ENCODE measurements at places on chromosomes 13 and 19.
A peak's percentile ranks its signal among the peaks of the same experiment; 100 is the strongest.

DNA sequence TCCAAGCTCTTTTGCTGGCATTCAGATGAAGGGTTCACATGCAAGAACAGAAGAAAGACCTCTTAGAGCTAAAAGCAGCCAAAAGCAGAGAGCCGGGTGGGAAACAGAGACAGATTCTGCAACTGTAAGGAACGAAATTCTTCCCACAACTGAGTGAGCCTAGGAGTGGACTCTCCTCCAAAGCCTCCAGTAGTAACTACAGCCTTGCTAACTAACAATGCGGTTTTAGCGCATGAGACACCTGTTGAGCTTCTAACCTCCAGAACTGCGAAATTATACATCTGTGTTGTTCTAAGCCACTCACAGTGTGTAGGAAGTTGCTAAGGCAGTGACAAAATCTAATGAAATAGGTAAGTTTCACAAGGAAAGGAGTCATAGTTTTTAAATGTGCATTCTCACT is 98.1 kb upstream of the SLITRK1 start:
- DNase-seq = no peak

DNA sequence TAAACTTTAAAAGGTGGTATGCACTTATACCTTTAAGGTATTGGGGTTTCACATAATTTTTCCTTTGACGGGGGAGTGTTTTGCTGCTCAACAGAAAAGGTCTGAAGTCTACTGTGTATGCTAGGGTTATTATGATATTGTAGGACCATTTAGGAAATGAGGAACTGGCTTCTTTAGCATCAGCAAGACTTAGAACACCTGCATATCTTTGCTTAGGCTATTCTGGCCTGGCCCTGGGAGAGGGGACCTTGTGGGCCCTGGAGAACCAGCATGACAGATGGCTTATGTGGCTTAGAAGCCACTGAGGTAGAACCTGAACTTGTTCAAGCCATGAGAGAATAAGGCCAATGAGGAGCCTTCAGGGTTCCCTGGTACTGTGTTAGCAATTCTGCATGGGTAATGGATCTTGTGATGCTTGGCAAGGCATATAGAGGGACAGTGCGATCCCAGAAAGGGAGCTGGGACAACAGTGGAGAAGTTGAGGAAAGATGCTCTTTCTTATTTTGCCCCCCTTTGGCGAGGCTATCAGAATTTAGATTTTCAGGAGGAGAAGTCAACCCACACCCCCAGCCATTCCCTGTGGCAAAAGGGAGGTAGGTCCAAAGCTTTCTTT is 4.3 kb downstream of the RGCC start:
- DNase-seq = no peak

GRCh38 chr13:49254007-49254406 is 6.3 kb downstream of the CDADC1 start:
- no peak for DNase-seq

DNA sequence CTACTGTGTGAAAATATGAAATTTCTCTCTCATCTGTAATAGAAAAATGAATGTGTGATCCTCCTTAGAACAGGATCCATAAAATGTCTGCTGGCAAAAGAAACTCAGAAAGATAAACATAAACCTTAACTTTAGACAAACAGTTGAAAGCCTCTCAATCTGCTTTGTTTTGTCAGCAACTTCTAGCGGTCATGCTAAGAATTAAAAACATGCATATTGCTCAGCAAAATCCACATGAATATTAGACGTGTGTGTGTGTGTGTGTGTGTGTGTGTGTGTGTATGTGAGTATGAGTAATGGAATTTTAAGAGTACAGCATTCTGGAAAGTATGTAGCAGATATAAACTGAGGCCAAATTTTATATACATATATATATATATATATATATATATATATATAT is 1779.2 kb upstream of the MIR17HG start:
- DNase-seq = no peak

DNA sequence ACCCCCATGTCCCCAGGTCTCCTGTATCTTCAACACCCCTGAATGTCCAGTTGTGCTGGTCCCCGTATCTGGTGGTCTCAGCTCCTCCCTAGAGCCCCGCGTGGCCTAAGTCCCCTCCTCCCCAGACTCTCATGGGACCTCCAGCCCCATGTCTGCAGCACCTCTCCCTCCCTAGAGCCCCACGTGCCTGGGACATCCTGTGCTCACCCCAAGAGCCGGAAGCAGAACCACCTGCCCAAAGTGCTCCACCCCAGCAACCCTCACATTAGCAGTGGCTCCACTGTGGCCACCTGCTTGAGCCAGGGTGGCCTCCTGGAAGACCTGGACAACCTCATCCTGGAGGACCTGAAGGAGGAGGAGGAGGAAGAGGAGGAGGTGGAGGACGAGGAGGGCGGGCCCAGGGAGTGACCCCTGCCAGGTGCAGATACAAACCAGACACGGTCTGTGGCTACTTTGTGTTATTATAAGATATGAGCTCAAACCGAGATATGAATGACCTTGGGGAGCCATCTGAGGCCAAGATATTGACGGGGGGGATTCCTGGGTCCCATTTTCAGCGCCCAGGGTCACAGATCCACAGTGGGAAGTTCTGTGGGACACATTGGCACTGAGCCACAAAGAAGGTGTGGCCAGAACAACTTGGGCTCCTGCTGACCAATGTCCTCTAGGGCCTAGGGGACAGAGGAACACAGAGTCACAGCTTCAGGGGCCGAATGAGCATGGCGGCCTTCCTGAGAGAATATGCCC is 6.0 kb downstream of the SHFL start:
- DNase-seq = no peak

DNA sequence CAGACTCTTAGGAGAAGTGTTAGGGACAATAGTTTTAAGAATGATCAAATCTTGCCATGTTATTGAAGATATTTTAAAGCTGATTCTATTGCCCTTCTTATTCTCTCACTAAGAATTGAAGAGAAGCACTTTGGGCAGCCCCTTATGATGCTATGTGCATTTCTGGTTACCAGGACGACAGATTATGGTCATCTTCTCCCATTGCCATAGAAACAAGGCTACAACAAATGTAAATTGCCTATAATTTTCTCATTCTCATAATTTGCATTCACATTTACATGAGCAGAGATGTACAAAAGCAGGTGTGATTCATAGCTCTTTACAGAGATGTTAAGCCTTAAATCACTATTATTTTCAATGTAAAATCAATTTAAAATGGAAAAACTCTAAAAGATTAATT is 137.3 kb upstream of the PCDH9 start:
- no peak for DNase-seq

DNA sequence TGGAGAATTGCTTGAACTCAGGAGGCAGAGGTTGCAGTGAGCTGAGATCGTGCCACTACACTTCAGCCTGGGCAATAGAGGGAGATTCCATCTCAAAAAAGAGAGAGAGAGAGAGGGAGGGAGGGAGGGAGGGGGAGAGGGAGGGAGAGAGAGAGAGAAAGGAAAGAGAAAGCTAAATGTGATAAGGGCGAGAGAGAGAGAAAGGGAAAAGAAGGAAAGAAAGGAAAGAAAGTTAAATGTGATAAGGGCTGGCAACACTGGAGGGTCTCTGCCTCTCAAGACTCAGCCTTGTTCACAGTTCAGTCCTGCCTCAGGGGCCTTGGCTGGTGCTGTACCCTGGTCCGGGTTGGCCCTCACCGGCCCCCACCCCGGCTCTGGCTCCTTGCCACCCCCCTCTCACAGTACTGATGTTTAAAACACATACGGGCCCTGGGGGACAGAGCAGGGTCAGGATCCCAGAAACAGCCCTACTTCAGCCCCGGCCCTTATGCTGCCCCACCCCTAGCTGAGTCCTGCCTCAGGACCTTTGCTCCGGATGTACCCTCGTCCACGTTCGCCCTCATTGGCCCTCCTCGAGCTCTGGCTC is 3.5 kb downstream of the MAP1S start:
- no peak for DNase-seq

DNA sequence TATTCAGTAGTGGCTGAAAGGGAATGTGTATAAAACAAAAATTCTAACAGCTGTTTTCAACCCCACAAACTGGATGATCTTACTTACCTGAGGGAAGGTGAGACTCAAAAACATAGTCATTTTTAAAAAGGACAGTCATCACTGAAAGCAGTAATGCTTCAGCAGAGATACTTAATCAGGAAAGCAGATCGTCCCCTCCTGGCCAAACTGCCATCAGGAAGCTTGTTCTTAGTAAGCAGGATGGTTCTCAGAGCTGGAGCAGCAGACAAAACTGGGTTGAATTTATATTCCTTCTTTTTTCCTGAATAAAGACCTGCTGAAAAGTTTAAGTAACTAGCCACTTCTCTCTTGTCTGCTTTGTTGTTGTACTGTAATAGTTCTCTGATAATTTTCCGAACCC is 1156.5 kb downstream of the OLFM4 start:
- no peak for DNase-seq

DNA sequence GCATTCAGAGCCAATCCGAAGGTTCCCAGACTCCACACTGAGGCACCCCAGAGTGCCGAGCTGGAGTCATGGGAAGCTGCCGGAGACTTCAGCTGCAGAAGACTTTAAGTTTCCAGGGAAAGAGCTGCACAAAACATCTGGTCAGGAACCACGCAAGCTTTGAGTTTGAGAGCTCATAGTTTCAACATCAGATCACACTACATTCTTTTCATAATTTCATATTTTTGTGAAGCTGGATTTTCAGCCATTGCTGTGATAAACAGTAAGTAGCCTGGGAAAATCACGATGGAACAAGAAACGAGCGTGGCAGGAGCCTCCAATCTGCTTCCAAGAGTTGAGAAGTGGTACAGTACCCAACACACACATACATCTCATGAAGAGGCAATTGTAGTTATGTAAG is 25.5 kb upstream of the ATP12A start:
- no peak for DNase-seq

- peak; percentile 57 for DNase-seq
Measured at GRCh38 chr13:36297366-36298338, at the start of gene CCDC169. TSS of gene CCDC169 (minus strand) at chr13:36297814. CDS start at chr13:36297719, 95 bp downstream.

GRCh38 chr13:46751811-46752635 is 44.9 kb downstream of the ESD start:
- DNase-seq = no peak

DNA sequence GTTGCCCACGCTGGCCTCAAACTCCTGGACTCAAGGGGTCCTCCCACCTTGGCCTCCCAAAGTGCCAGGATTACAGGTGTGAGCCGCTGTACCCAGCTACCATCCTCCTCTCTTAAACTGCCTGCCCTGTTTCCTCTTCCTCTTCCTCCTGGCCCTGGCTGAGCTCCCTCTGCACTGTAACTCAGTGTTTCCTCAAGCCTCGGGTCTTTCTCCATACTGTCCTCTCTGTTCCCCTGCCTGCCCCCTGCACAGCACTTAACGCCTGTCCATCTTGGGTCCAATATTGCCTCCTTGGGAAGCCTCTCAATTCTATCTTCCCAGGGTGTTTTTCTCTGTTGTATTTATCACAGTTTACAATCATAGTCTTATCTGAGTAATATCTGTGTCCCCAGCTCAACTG is 6.1 kb downstream of the LIPE start:
- DNase-seq = no peak

DNA sequence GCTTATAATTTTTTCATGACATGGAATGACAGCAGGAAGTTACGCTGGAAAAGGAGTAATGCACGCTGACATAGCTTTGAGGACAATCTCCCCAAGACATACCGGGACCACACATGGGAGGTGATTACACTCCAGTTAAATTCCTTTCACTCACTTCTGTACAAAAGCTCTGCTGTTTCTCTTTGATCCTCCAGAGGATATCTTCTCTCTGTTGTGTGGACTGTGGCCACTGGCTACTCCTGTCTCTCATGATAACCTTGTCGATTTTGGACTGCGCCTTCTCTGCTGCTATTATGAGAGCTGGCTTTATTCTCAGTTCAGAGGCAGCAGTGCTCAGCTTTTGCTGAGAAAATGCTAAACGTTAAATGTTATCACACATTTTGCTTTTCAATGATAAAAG is 464.6 kb downstream of the FGF9 start:
- DNase-seq = no peak

GRCh38 chr19:38793177-38793576 is 4.2 kb downstream of the LGALS7B start:
- no peak for DNase-seq

DNA sequence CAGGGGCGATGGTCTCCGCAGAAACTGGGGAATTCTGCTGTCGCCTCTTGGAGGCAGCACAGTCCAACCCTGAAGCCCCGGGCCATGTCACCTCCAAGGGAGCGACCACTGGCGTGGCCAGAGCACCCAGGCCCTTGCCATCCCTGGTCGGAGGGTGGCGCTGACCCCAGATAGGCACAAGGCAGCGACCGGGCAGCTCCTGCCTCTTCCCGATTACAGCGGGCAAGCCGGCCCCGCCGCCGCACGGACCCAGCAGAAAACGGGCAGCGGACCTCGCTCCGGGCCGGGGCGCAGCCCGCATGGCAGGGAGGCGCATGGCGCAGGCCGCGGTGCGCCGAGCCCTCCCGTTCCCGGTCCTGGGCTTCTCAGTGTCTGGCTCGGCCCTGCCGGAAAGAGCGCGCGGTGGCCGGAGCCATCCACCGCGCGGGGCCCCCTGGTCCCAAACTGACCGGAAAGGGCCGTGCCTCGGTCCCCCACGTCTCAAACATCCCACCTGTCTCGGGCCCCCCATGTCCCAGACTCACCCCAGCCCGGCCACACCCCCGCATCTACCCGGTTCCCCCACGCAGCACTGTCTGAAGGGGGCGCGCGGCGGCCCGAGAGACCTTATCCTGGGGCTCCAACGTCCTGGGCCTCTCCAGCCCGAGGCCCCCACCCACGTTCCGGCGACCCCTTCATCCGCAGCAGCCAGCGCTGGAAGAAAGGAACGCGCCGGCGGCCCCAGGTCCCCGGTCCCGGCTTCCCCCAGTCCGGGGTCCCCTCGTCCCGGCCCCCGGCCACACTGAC is 727 bp downstream of the CERS1 start:
- peak; percentile 87 for DNase-seq

GRCh38 chr13:112972867-112973576 is 4.0 kb downstream of the MCF2L start:
- DNase-seq = no peak

GRCh38 chr19:7083076-7083956 is 13.8 kb downstream of the ZNF557 start:
- no peak for DNase-seq

DNA sequence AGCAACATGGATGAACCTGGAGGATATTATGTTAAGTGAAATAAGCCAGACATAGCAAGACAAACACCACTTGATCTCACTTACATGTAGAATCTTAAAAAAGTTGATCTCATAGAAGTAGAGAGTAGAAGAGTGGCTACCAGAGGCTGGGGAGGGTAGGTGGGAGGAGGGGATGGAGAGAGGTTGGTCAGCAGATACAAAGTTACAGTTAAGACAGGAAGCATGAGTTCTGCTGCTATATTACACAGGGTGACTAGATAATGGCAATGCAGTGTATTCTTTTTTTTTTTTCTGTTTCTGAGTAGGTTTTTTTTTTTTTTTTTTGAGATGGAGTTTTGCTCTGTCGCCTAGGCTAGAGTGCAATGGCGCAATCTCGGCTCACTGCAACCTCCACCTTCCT is 15.2 kb upstream of the THSD1 start:
- DNase-seq = no peak
